ENCODE measurements at places on chromosomes 11 and 22.

DNA sequence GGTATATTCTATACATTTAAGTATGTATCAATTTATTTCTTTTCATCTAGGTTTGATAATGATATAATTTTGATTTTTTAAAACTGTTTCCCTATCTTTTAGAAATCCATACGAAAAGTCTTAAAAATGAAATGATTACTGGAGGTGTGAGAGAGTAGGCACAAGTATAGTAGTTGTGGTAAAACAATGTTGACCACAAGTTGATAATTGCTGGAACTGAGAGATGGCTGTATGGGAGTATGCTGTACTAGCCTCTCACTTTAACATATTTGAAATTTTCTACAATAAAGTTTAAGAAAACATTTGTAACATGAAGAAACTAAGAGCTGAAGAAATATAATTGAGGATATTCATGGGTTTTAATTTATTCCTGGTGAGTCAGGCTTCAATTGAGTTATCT is 30.0 kb downstream of the FSHB start:
- no peak for DNase-seq

- DNase-seq: no peak
Observed at GRCh38 chr11:62726915-62727164, 417 bp downstream of the HNRNPUL2 start.

DNA sequence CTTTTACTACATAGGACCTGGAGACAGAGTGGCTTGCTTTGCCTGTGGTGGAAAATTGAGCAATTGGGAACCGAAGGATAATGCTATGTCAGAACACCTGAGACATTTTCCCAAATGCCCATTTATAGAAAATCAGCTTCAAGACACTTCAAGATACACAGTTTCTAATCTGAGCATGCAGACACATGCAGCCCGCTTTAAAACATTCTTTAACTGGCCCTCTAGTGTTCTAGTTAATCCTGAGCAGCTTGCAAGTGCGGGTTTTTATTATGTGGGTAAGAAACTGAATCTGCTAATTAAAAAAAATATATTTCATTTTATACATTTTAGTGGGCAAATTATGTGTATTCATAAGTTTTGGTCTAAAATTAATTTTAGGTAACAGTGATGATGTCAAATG is 7.8 kb downstream of the BIRC3 start:
- DNase-seq: no peak

GRCh38 chr11:99535406-99535805 is 514.7 kb downstream of the CNTN5 start:
- no peak for DNase-seq

DNA sequence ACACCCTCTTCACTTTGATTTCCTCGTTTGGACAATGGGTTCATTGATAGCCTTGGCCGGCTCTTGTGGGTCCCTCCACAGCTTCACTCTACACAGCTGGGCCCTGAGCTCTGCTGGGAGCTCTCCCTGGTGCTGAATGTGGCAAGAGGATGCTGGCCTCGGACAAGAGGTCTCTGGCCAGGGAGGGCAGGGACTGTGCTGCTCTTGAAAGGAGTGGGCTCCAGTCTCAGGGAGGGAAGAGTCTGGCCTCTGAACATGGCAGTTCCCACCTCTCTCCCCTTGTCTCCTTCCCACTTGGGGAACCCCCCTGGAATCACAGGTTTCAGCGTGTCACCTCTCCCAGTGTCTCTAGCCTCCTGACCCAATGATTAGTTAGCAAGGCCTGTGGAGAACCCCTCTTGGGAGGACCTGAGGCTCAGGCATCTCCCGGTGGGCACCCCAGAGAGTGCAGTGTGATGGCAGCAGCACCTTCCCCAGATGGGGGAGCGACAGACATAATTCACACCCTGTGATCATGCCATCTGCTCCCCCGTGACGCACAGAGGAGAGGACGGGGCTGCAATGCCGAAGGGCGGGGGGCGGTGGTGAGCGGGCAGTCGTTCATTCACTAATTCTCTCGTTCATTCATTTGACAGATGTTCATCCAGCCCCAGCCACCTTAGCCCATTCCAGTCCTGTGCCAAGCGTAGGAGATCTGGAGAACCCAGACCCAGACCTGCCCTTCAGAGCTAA is 2.8 kb upstream of the CABP7 start:
- peak; percentile 10 for DNase-seq

DNA sequence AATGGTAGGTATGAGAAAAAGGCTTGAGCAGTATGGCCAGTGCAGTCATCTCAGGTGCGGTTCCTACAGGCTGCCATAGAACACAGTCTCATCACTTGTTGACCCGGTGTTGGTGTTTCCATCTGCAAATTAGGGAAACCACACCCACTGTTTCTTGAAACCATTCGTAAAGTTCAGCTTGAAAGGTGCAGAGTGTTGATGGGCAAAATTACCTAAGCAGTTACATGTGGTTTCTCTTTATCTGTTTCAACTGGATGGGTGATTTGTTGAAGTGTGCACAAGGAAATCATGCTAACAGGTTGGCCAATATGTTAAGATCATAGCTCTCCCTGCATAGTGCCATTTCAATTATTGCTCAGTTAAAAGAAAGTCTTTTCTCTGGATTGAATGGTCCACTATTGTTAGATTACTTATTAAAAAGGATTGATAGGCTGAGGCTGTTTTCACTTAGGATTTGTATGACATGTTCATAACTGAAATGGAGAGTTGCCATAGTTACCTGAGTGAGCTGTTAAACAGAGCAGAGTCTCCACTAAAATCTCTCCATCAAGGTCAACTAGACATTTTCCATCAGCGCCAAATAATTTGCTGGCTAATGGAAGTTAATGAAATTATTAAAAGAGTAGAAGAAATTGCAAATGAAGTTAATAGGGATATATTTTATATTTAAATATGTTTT is 203.1 kb upstream of the MTMR2 start:
- DNase-seq: no peak

DNA sequence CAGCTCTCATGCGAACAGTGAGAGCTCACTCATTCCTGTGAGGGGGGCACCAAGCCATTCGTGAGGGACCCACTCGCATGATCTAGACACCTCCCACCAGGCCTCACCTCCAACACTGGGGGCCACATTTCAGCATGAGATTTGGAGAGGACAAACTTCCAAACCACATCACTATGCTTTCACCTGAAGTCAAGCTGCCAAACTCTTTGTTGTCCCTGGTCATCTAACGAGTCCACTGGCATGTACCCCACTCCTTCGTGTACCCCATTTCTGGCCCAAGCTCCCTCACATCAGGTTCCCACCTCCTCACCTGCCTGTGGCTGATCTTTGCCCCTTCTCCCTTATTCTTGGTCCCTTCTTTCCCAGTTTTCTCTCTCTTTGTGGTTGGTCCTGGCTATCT is 198.9 kb downstream of the ADAMTS15 start:
- no peak for DNase-seq

- DNase-seq: no peak
Observed at GRCh38 chr11:109148669-109149068, 273.3 kb upstream of the C11orf87 start.

DNA sequence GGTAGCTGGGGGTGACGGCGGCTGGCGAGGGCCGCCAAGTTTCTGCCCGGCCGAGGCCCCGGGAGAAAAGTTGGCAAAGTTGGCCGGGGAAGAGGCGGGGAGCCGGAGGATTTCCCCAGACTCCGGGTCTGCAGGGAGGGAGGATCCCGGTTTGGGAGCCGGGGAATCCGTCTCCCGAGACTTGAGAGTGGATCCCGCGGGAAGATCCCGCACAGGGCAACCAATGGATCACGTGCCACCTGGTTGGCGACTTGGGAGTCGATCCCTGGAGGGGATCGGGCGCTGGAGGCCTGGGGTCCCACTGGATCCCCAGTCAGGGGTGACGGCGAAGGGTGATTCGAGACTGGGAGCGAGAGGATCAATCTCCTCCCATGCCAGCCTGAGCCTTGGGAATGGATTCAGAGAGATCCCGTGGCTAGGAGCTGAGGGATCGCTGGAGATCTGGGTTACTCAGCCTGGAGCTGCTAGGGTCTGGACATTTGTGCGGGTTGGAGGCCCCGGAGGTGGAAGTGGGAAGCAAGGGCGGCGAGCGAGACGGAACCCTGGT is 394 bp downstream of the KIAA1671 start:
- no peak for DNase-seq

GRCh38 chr22:46084943-46085827 is 65.1 kb upstream of the PPARA start:
- peak; percentile 61 for DNase-seq

DNA sequence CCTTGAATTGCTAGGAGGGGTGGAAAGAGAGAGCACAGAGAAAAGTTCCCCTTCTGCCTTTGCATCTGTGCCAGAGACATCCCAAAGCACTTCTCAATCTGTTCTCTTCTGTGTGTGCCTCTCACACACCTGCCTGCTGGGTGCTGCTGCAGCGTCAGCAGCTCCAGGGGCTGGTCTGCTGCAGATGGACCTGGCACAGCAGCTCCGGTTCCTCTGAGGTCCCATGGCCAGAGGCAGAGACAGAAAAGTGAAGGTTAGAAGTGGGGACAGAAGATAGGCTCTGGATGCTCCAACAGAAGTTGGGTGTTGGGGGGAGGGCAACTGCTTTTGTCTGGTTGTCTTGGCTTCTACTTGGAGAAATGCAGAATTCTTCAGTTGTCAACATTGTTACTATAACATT is 48.9 kb upstream of the KIRREL3 start:
- DNase-seq: no peak

DNA sequence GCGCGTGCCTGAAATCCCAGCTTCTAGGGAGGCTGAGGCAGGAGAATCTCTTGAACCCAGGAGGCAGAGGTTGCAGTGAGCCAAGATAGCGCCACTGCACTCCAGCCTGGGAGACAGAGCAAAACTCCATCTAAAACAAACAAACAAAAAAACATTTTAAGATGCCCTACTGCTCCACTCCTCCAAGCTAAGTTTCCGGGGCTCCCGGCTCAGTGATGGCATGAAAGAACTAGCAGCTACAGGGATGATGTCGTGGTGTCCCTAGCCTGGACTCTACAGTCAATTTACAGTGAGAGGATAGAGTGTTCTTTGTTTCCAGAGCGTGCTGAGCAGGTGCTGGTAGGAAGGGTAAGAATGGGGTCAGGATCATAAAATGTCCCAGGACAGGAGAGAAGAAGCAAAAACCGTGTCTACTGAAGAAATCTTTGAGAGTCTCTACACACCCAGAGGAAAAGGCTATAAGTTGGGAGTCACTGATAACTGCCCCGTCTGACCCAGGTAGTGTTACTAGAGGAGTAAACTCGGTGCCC is 1.2 kb upstream of the ZBTB3 start:
- no peak for DNase-seq

DNA sequence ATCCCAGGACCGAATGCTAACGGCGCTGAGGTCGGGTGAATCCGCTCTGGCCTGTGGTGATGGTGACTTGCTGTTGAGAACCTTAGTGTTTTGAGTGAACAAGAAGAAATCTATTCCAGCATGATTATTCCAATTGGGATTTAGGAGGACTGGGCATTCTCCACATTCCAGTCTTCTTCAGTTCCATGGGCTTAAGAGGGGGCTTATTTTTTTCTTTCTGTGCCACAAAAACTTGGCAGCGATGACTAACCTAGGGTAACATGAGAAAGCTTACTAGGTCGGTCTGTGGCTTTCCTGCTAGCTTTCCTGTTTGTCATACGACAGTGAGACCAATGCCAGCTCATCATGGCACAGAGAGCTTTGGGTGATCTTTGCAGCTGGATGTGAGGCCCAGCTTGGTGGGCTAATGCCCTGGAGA is 62.9 kb upstream of the ATXN10 start:
- DNase-seq: peak; percentile 66

GRCh38 chr22:46758867-46759290 is 3.6 kb upstream of the TBC1D22A start:
- no peak for DNase-seq

GRCh38 chr11:77559686-77560401 is 29.9 kb upstream of the AQP11 start:
- DNase-seq: peak; percentile 62

Measured in AG09309 (cell line).